ENCODE measurements at places on chromosomes 6 and 20. TPM values are rescaled to one million over a fixed set of nuclear protein-coding genes. Genes with fewer than 3 reads are reported as not detected.

DNA sequence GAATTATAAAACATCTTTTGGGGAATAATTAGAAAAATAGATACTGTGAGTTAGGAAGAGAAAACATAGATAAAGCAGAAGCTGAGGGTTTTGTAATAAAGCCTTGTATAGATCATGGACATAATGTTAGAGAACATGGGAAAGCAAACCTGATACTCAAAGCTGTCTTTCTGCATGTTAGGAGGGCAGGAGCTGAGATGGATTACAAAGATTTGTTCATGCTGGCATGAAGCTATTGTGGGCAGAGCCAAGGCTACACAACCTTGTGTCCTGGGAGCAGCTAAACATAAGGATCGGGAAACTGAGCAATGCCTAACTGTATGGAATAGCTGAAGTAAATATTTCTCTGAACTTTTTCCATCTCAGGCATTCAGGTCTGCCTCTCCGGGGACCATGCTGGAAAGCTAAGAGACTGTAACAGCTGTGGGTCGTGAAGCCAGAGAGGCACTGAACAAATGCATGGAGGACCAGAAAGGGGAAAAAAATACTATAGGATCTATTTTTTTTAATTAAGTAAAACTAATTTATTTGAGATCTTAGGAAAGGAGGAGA lies 28.2 kb upstream of the CNKSR3 start:
- H3K4me3 ChIP-seq, result no peak overlapping the region
- no peak overlapping the region for H3K27ac ChIP-seq
- no peak for DNase-seq
- H3K27me3 ChIP-seq, result no peaks in the 10 kb centered on the region
- H3K36me3 ChIP-seq, result no peaks in the 10 kb centered on the region

- H3K27me3 ChIP-seq, result peaks cover 8% of the 10 kb centered on the region
- no peaks in the 10 kb centered on the region for H3K36me3 ChIP-seq
- DNase-seq, result no peak
Observed at GRCh38 chr6:158697811-158698210, 48.0 kb downstream of the SYTL3 start.

GRCh38 chr6:118968416-118968815 lies 33.5 kb upstream of the MCM9 start:
- DNase-seq, result no peak
- H3K4me3 ChIP-seq, result no peak overlapping the region
- no peaks in the 10 kb centered on the region for H3K27me3 ChIP-seq

GRCh38 chr6:157596886-157597285 lies 215.9 kb downstream of the ZDHHC14 start:
- DNase-seq, result no peak
- peaks cover 15% of the 10 kb centered on the region for H3K36me3 ChIP-seq
- H3K27me3 ChIP-seq, result no peaks in the 10 kb centered on the region

DNA sequence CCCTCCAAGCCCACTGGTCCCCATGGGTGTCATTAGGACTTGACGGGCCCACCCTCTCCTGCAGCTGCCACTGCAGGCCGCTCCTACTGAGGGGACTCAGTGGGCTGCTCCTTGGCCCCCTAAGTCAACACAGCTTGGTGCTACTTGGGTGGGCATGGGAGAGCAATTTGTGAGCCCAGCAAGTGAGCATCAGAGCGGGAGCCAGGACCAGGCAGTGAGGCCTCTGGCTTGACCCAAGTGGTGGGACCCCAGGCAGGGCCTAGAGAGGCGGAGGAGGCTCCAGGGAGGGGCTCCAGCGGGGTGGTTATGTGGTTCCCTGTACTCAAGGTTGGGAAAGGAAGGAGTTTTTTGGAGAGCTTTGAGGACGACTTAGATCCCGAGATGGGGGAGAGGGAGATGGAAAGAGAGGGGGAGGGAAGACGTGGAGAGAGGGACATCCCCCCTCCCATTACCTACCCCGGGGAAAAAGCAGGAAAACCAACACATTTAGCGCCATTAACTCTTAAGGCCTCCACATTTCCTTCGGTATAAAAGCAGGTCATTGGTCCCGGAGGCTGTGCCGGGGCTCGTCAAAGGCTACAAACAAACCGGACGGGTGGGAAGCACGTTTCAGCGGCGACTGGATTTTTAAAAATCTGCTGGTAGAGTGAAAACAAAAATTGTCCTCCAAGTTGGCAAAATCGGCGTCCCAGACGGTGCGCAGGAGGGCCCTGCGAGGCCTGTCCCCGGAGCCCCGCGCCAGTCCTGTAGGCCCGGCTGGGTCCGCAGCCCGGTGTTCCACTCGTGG lies 8.8 kb downstream of the FOXC1 start:
- no peaks in the 10 kb centered on the region for H3K36me3 ChIP-seq
- DNase-seq, result no peak
- no peak overlapping the region for H3K27ac ChIP-seq
- peaks cover 13% of the 10 kb centered on the region for H3K4me1 ChIP-seq

DNA sequence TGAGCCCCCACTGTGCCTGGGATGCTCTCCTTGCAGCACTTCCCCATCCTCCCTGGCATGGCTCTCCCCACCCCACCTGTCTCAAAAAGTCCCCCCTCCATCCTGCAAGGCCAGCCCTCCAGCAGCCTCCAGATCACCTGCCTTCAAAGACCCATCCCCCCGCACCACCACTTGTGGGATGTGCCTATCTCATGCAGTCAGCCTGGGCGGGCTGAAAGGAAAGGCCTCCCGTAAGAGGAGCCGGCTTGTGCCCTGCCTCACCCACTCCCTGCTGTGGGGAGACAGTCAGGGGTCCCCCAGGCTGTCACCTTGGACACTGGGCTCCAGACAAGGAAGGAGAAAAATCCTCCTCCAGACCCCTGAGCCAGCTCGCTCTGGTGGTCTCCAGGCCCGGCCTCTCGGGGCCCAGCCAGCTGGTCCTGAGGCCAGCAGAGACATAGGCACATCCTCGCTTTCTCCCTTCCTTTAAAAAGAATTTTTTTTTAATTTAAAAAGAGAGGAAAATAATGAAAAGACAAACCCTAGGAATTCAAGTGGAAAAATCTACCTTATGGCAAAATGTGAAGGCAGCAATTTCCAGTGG lies 77.3 kb downstream of the GRM4 start:
- H3K36me3 ChIP-seq, result no peaks in the 10 kb centered on the region
- no peaks in the 10 kb centered on the region for H3K4me1 ChIP-seq
- peaks cover 70% of the 10 kb centered on the region for H3K27me3 ChIP-seq

GRCh38 chr20:54704032-54704635 lies 228.7 kb downstream of the DOK5 start:
- no peak overlapping the region for H3K27ac ChIP-seq
- H3K36me3 ChIP-seq, result no peaks in the 10 kb centered on the region
- H3K27me3 ChIP-seq, result no peaks in the 10 kb centered on the region
- no peak for DNase-seq
- H3K4me1 ChIP-seq, result no peaks in the 10 kb centered on the region

- no peak overlapping the region for H3K27ac ChIP-seq
- no peak overlapping the region for H3K4me3 ChIP-seq
- no peaks in the 10 kb centered on the region for H3K27me3 ChIP-seq
- no peaks in the 10 kb centered on the region for H3K4me1 ChIP-seq
- H3K36me3 ChIP-seq, result peaks cover 63% of the 10 kb centered on the region
Observed at GRCh38 chr6:98900706-98901105, 47.0 kb downstream of the FBXL4 start.

GRCh38 chr6:145036848-145037567 lies 698.3 kb downstream of the EPM2A start:
- no peaks in the 10 kb centered on the region for H3K27me3 ChIP-seq
- DNase-seq, result peak; percentile 7
- H3K36me3 ChIP-seq, result no peaks in the 10 kb centered on the region
- no peaks in the 10 kb centered on the region for H3K4me1 ChIP-seq

DNA sequence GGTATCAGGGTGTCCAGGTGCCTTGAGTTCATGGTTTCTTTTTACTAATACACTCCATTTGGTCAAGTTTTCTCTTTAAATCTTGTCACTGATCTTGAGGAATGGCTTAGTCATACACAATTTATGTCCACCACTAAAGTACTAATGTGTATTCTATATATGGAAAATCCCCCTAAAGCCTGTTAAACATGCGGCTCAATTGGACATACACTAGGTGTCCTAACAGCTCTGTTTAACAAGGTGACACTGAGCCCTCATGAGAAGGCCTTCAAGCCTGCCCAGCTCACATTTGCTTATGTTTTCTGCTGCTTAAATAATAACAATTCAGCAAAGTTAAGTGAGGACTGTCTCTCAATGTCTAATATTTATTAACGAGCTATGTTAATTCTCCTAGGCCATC lies 31.5 kb downstream of the PDE7B start:
- no peaks in the 10 kb centered on the region for H3K27me3 ChIP-seq
- H3K4me1 ChIP-seq, result no peaks in the 10 kb centered on the region
- no peak overlapping the region for H3K27ac ChIP-seq
- no peaks in the 10 kb centered on the region for H3K36me3 ChIP-seq
- no peak overlapping the region for H3K4me3 ChIP-seq
- no peak for DNase-seq

DNA sequence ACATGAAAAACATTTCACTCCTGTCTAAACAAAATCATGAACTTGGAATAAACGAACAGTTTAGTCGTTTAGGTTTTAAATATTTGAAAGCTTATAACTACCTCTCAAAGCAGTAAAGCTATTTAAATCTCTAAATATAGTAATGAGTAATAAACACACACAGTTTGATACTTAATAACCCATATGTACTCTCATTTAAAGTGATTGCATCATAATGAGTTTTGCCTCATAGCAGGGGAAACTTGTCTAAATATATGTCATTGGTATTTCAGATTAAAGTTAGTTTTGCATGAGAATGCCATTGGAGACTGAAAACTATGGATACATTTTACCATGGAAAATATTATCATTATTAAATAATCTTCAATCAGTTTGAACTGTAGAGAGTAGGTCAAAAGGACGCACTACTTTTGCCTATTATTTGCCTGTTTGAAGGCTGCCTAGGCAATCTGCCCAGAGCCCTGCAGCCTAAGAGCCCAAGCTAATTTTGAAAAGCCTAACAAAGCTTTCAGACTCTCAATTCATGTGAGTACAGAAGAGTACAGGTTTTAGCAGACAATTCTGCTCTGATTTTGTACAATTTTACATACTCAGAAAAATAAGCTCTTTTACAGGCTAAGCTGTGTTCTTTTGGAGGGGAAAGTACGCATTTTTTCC lies 632.8 kb downstream of the HACE1 start:
- no peaks in the 10 kb centered on the region for H3K36me3 ChIP-seq
- no peaks in the 10 kb centered on the region for H3K4me1 ChIP-seq
- no peaks in the 10 kb centered on the region for H3K27me3 ChIP-seq
- no peak overlapping the region for H3K4me3 ChIP-seq

DNA sequence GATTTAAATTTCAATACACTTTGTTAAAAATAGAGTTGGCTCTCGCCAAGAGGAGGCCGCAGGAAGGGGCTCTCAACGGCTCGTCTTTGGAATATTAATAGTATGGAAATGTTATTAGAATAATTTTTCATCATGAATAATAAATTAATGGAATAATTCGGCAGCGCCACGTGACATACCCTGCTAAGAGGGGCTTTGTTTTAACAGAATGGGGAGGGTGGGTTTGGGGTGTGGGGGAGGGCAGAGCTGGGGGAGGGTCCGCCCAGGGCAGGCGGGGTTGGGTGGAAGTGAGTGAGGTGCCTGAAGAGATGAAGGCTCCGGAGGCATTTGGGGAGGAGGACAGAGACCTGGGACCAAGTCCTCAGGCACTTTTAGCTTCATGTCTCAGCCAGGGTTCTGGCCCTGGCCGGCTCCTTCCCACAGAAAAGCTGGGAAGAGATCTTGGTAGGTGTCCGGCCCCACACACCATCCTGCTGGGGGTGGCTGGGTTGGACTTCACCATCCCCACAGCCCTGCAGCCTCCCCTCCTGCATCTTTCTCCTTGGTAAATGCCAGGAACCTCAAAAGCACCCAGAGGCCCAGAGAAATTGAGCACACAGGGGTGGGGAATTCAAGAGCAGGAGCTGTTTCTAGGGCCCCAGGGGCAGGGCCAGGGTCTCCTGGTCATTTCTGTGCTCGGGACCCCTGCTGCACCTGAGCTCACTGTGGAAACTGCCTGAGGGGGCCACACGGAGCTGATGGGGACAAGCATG lies 93.6 kb upstream of the BHLHE23 start:
- H3K4me3 ChIP-seq, result no peak overlapping the region
- peaks cover 3% of the 10 kb centered on the region for H3K4me1 ChIP-seq
- no peak for DNase-seq
- H3K36me3 ChIP-seq, result no peaks in the 10 kb centered on the region
- peaks cover 16% of the 10 kb centered on the region for H3K27me3 ChIP-seq
- no peak overlapping the region for H3K27ac ChIP-seq

GRCh38 chr20:36314734-36315544 lies 8.8 kb downstream of the DLGAP4 start:
- no peaks in the 10 kb centered on the region for H3K4me1 ChIP-seq
- no peak overlapping the region for H3K27ac ChIP-seq
- DNase-seq, result no peak
- H3K27me3 ChIP-seq, result no peaks in the 10 kb centered on the region
- no peak overlapping the region for H3K4me3 ChIP-seq
- H3K36me3 ChIP-seq, result no peaks in the 10 kb centered on the region

DNA sequence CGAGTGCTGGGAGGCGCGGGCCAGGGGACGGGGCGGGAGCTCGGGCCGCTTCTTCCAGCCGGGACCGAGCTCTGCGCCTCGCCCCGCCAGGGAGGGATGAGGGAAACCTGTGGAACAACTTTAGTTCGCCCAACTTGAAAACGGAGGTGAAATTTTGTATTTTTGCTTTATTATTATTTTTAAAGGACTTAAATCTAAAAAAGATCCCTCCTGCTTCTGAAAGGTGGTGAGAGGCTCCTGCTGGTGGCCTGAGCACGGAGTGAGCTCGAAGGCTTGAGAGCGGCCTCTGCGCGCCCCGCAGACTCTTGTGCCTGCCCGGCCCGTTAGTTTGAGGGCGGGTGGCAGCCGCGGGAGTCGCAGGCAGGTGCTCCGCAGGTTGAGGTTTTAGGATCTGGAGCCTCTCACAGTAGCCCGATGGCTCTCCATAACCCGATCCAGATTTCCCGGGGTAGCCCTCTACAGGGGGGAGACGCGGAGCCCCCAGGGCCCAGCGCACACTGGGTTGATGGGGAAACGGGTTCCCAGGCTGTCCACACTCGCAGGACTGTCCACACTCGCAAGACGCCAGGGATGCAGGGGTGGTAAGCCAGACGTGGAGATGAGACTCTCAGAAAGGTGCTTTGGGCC lies 46.2 kb upstream of the SUPT3H start:
- H3K27ac ChIP-seq, result no peak overlapping the region
- H3K27me3 ChIP-seq, result peaks cover 9% of the 10 kb centered on the region
- no peaks in the 10 kb centered on the region for H3K36me3 ChIP-seq
- no peak for DNase-seq

DNA sequence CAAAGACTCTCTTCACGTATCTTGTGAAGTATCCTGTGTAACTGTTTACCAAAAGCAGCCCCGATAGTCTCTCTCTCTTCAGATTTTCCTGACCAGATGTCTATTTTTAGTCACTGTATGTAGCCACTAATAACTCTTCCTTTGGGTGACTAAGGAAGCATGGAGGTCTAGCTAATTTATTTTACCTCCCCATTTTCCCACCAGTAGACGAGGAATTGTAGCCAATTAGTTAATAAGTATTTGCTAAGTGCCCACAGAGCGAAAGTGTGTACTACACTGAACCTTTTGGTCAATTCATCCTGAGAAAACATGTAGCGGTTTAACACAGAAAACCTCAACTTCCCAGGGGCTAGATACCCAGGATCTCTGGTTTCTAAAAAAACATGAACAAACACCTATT lies 180.6 kb downstream of the TBX18 start:
- no peak overlapping the region for H3K27ac ChIP-seq
- no peak overlapping the region for H3K4me3 ChIP-seq
- no peak for DNase-seq
- no peaks in the 10 kb centered on the region for H3K4me1 ChIP-seq
- H3K27me3 ChIP-seq, result no peaks in the 10 kb centered on the region

DTD1 gene
- total RNA-seq, result 27.1 TPM

BPIFA1 gene
- not detected for total RNA-seq

NKAIN4 gene
- not detected for total RNA-seq

FAM135A gene
- 17.8 TPM for total RNA-seq

HRH3 gene
- not detected for total RNA-seq

TRIM40 gene
- not detected for total RNA-seq

CAP2 gene
- total RNA-seq, result not detected

OLIG3 gene
- not detected for total RNA-seq

Data from K562 (cell line).